Suppressor macrophage treated with lipopolysaccharide for 4 hours (primary cell): ENCODE measurements at places on chromosomes 4 and X.

DNA sequence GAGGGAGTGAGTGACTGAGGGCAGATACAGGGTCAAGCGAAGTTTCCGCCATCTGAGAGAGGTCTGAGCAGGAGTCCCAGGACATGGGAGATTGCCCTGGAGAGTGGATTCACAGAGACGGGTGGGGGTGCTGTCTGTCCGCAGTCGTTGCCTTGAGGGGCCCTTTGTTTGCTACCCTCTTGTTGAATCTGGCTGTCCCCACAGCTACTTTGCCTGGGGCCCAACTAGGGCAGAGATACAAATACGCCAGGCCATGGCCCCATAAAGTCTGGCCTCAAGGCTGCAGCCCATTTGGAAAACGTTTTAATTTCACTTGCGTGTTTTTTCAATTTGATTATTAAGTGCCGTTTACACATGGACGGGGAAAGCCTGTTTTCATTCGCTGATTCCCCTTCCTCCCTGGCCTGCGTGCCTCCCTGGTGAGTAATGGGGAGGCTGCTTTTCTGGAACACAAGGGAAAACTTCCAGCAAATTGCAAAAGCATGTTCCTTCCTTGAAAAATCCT, 134.4 kb downstream of the SMIM20 start:
- DNase-seq: no peak

DNA sequence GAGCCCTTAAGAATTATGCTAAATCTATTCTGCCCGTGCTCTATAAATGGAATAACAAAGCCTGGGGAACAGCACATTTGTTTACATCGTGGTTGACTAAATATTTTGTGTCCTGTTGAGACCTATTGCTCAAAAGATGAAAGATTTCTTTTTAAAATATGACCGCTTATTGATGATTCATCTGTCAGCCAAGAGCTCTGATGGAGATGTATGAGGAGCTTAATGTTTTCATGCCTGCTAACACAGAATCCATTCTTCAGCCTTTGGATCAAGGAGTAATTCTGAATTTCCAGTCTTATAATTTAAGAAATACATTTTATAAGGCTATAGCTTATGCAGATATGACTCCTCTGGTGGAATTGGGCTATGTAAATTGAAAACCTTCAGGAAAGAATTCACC, 271.3 kb upstream of the FAT4 start:
- no peak for DNase-seq

- DNase-seq: no peak
Measured at GRCh38 chrX:48715876-48716502, 19.5 kb downstream of the SUV39H1 start.

- no peak for DNase-seq
Measured at GRCh38 chr4:37827802-37828321, 1.4 kb downstream of the PGM2 start.

GRCh38 chr4:170698334-170698733, 608.6 kb upstream of the AADAT start:
- no peak for DNase-seq

DNA sequence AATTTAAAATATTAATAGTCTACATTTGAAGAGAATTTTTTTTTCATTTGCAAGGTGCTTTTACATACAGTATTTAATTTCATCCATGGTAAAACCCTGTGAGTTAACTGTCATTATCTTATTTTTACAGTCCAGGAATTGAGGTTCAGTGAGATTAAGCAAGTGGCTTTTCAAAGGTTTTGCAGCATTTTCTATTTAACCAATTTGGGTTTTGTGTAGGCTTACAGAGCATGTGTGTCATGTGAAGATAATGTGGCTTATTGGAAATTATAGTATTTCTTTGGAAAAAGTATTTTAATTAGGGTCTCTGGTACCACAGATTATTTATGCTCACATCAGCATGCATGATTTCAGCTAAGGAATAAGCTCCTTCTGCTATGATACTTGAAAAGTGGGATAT, 4.5 kb downstream of the XK start:
- DNase-seq: no peak

GRCh38 chr4:75834095-75834771, 68.0 kb downstream of the PPEF2 start:
- DNase-seq: no peak

DNA sequence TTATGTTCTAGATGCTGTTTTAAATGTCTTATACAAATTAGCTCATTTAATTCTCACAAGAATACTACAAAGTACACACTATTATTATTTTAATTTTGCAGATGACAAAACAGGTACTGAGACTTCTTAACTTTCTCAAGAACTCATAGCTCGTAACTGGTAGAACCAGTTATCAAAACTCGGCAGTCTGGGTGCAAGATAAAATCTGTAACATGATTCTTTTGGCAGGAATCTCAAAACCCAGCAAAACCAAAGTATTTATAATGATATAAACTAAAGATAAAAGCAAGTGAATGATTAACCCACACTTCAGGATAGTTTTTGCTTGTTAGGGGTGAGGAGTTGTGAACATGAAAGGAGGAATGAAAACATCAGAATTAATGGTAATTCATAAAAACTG, 27.6 kb downstream of the CLNK start:
- DNase-seq: no peak

- peak; percentile 72 for DNase-seq
Measured at GRCh38 chr4:17561195-17561909, 15.6 kb upstream of the LAP3 start.

DNA sequence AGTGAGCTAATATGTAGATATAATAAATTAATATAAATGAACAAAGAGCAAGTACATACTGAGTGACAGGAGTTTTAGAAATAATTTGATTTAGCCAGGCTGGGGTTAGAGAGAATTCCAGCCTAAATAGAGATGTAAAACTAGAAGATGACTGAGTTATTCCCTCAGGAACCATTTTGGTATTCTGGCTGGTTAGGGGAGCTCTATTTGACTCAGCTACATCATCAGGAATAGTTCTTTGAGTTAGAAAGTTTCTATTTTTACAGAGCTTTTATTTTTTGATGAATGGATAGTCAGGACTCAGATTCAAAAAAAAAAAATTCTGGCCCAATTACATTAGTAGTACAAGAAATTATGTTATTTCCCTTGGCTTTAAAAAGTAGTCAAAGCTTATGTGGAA, 180.4 kb upstream of the MID1 start:
- DNase-seq: no peak

DNA sequence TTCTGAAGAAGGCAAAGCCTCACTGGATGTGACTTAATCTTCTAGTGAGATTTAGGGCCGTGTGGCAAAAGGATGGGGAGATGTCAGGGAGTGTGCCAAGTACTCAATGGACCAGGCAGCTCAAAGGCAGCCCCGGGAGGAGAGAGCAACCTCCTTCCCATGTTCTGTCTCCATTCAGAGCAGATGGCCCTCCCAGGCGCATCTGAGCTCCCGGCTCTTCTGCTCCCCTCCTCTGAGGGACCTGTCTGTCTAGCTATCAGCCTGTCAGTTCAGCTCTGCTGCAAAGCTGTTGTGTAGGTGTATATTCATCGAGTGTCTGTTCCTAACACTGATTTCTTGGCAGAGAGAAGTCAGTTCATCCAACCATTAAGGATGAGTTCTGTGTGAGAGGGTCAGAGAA, 10.9 kb upstream of the PORCN start:
- DNase-seq: no peak

DNA sequence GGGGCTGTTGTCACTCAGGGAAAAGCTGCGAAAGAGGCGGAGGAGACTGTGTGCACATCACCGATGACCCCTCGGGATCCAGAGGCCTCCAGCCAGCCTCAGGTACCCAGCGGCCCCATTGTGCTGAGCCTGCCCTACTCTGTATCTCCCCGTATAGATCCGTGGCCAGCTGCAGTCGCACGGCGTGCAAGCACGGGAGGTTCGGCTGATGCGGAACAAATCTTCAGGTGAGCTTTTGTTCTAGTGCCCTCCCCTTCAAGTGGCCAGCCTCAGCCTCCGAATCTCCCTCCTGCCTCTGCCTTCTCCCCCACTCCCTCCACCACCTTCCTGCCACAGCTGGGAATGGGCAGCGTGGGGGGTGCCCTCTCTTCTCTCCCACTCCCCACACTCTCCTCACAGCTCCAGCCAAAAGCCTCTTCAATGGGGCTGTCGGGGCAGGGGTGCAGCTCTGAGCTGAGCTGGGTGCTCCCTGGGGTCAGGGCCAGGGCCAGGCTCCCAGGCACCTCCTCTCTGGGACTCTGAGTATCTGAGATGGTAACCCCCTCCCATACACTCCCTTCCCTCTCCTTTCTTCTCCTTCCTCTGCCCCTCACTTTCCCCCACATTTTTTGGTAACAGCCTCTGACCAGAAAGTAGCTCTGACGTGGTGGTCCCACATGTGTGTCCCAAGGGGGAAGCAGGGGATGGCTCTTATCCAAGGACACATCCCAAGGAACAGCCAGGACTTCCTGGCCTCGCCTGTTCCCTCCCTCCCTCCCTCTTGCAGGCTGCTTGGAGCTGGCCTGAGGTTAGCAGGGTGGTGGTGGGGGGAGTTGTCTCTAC, 20.4 kb upstream of the UBA1 start:
- DNase-seq: no peak

DNA sequence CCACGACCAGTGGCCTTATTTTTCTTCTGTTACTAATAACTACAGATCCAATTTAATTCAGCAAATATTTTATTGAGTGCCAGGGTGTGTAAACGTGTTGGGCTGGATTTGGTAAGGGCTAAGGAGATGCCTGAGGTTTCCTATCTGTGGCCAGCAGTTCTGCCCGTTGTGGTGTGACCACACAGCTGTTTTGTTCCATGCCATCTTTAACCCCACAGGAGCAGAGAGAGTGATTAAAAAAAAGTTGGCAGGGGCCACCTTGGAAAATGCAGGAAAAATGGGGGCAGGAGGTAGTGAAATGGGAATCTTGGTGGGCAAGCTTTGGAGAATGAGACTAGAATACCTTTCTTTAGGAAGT, 1.1 kb downstream of the PLAC8 start:
- DNase-seq: no peak

DNA sequence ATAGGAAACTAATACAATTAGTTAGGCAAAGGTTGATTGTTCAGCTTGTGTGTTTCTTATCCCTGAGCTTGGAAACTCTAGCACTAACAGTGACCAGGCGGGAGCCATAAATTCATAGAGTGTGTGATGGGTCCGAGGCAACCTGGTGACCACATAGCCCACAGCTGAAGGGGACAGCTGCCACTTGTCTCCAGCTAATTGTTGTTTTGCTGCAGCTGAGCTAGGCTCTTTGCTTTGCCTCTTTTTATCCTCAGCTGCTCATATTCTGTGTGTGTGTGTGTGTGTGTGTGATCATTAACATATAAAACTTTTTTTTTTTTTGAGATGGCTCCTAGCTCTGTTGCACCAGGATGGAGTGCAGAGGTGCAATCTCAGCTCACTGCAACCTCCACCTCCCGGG, 53.2 kb downstream of the DOCK11 start:
- DNase-seq: no peak

DNA sequence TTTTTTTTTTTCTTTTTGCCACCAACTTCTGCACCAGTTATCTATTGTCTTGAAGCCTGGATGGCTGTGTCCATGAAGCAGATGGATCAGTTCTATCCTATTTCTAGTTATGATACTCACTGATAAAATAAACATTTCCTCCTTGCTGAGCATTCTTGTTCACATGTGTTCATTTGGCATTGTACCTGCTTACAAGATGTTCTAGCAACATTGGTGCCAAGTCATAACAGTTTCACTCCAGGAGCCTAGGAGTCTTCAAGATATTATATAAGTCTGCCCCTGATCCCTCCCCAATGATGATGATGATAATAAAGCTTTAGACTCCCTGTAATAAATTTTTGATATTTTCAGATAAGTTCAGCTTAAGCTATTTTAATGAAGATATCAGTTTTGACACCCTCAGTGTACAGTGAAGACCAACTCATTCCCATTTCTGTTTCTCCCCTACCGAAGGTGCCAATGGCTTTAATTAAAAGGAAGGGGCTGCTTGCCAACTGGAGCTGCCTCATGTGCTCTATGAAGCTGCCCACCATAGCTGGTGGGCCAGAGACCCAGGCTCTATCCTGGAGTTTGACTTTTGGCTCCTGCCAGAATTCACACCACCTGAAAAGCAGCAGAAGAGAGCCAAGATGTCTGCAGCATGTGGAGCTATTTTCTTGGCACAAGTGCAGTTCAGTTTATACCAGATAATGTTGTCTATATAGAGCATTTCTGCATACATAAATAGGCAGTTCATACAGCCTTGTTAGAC, 265.4 kb upstream of the TET2 start:
- no peak for DNase-seq

GRCh38 chr4:170139764-170140163, 50.0 kb upstream of the AADAT start:
- no peak for DNase-seq

DNA sequence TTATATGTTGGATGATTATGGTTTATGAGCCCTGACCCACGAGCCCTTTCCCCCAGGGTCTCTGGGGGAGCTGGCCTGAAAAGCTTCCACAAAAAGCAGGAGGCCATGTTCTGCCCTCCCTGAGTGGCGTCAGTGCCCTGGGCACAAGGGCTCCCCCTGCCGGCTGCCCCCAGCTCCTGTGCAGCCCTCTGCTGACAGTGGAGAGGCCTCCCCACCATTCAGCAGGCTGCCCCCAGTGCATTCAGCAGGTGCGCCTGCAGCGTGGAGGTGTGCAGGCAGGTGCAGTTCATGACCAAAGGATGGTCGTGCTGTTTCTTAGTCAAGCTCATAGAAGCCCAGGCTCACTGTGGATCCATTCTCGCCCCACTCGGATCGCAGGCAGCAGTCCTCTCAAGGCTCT, 12.5 kb upstream of the S100P start:
- DNase-seq: no peak

DNA sequence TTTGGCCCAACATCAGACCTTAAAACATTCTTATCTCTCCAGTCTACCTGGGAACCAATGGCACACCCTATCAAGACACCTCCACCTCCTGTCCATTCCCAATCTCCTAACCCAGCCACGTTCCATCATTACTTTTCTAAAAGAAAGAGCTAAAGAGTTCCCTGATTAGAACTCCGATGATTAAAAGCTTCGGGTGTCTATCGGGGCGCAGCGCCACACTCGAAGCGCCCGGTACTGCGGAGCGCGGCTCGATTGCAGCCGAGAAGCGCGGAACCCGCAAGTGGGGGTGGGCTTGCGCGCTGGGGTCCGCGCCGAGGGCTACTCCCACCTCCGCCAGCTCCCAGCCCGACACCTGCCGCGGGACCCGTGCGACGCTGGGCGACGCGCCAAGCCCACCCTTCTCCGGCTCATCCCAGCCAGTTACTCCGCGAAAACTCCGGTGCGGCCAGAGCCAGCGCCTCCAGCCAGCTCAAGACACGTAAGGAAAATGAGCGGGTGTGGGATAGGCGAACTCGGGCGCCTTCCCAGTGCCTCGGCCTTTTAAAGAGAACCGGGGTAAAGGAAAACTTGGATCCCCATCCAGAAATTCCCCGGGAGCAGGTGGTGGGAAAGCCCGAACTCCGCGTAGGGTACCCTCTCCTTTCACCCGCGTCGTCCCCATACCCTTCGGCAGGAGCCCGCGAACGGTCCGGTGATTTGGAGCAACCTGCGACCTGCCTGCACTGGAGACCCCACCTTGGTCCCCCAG, 593 bp downstream of the NPY1R start:
- DNase-seq: no peak

DNA sequence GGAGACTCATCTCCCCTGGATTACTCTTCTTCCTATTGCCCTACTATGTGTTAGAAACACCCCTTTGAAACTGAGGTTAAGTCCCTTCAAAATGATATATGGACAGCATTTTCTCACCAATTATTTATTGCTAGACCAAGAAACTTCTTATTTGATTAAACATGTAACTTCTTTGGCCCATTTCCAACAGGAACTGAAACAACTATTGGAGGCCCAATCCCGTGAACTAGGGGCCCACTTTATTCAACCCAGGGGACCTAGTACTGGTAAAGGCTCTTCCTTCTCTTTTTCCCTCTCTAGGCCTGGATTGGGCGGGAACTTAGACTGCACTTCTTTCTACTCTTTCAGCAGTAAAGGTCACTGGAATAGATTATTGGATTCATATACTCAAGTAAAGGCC, 16.7 kb upstream of the COL25A1 start:
- no peak for DNase-seq

- peak; percentile 93 for DNase-seq
Measured at GRCh38 chrX:2707334-2707760, 16.3 kb downstream of the CD99 start.
